NK-92 treated with Interleukin-12 subunit alpha and Interleukin-12 subunit beta, amount 100 ng/mL, for 24 hours (cell line): ENCODE measurements at places on chromosomes 1 and 21.
A peak's percentile ranks its signal among the peaks of the same experiment; 100 is the strongest.

DNA sequence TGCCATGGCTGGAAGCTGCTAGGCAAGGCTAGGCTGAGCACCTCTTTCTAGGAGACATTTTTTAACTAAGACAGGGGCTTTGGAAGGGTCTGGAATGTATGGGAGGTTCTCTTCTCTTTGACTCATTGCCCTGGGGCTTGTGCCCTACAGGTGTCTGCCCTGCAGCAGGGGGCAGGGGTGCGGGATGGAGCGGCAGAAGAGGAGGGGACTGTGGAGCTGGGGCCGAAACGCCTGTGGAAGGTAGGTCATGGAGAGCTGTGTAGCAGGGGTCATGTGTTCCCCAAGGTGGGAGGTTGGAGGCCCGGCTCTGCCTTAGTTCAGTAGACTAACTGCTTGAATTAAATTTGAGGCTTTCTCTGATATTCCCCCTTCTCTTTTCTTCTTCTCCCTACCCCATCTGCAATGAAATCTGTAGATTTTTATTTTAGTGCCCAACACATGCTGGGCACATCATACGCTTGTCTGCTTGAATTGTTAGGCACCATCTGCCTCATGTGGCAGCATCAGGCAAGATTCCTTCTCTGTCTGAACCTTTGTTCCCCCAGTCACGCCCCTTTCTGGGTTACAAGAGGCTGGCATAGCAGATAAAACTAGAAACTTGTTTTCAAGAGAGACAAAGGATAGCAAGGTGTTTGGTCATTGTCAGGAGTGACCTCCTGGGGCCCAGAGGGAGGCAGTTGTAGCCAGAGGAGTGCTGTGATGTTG lies 18.4 kb downstream of the PPFIA4 start:
- no peak for DNase-seq

DNA sequence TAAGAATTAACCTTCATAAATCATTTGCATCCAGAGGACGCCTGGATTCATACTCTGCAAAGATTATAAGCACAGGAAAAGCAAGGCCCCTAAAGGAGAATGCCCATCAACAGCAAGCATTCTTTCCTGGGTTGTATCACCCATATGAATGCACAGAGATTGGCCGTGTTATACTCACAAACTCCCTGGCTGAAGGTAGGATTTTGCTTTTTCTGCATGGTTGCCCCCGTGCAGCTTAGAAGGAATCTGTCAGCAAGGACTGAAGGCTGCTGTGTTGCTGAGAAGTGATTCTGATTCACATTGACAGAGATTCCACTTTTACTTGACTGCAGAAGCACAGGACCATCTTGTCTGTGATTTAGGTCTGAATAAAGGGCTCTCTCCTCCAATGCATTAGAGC lies 283.0 kb downstream of the LRRIQ3 start:
- no peak for DNase-seq

GRCh38 chr1:159218649-159219636 lies 14.3 kb downstream of the ACKR1 start:
- no peak for DNase-seq

- DNase-seq, result no peak
Observed at GRCh38 chr1:64265141-64265540, 61.7 kb downstream of the UBE2U start.

GRCh38 chr1:9633493-9633892 lies 18.0 kb upstream of the PIK3CD start:
- DNase-seq, result no peak

- DNase-seq, result no peak
Observed at GRCh38 chr1:48250572-48250971, 28.1 kb downstream of the SLC5A9 start.

DNA sequence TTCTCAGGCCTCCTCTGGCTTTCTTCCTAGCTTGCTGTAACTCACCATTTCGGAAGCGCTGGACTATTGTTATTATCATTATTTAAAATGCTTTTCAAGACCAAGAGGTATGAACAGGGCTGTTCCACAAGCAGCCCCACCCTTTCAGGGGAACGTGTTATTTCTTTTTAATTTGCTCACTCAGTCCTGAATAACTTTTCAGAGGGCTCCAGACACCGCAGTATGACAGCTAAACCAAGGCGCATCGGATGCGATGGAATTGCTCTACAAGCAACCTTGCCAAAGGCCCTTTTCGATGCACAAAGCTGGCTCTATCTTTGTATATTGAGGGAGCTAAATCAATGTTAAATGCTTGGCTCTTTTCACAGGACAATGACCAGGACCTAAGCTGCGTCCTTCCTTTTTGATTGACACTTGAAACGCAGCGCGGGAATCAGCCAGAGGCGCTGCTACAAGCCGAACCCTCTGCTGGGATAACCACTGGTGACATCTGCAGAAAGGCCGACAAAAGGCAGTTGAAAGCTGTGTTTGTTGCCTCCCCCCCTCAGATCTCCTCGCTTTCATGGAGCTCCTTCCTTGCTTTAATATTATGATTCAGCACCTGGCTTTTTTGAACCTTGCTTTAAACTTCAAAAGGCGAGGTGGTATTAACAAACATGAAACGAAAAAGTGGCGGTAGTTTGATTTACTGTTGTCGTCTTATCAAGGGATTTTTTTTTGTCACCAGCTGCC lies 204.7 kb upstream of the PROX1 start:
- no peak for DNase-seq

GRCh38 chr21:34835526-34835925 lies 166.7 kb downstream of the CLIC6 start:
- DNase-seq, result no peak

DNA sequence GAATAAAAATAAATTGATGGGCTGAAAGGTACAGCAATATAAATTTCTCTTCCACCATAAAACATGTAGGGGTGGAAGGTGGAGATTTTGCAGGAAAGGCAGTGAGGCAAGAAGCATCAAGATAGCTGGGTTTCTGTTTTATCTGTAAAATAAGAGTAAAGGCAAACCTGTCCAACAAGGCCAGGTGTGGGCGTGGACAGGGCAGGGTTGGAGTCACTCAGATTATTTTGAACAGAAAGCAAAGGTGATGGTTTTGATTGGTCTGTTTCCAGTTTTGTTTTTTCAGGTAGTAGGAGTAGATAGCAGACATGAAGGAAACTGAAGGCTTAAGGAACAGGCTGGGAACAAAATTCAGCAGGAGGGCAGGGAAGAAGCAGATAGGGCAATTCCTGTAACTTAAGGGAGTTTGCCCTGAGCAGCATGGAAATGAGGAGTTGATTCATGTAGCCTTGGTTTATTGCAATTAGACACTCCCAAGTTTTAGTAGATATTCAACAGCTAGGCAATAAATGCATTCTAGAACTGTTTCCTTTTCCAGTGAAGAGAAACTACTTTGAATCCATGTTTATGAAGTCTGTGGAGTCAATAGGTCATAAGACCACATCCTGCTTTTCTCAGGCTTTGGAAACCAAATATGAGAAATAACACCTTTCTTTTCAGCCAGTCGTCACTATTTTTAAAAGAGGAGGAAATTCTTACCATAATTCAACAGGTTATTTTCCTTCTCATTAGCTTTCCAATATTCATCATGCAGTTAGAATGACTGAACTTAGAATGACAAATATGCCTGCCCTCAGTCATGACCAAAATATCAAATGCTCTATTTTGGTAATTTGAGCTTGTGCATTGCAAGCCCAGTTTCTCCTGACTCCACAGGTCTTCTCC lies 38.7 kb upstream of the CD55 start:
- DNase-seq, result no peak

DNA sequence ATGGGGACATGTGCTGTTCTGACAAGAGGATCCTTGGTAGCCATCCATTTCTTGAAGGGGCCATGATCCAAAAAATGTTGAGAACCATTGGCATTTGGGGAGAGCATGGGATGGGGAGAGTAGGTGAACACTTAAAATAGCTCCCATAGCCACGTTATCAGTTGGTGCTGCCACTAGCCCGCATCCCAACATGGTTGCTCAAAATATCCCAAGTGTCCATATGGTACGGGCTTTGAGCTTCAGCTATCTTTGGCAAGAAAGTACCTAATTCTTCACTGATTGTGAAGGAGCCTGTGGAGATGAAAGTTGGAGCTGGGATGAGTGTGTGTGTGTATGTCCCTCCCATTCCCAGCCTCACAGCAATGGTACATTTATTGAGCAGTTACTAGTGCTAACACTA lies 3.1 kb upstream of the ZNF648 start:
- DNase-seq, result no peak

DNA sequence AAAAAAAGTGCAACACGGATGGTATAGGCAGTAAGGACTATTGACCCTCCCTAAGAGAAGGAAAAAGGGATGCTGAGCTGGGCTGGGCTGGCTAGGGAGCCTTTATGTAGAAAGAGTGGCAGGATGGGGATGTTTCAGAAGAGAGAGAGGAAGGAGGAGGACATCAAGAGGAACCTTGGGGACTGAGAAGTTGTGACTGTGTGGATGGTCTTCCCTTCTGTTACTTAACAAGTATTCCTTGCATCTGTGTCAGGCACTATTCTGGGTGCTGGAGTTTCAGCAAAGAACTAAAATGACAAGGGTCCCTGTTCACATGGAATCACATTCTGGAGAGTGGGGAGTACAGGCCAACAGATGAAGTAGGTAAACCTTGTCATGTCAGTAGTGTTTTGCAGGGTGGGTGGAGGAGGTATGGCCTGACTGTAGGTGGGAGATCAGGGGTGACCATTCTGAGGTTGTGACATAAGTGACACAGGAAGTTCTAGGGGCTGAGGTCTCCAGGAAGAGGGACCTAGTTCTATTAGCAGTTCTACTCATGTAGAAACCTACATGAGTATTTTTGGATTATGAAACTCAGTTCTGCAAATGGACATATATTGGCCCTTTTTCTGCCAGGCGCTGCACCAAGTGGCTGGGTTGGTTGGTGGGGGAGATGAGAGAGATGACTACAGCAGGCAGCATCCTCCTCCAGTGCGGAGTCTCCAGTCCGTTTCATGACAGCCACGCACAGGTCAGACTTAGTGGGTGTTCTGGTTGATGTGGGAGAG lies 53.8 kb downstream of the PRDM2 start:
- peak; percentile 56 for DNase-seq

DNA sequence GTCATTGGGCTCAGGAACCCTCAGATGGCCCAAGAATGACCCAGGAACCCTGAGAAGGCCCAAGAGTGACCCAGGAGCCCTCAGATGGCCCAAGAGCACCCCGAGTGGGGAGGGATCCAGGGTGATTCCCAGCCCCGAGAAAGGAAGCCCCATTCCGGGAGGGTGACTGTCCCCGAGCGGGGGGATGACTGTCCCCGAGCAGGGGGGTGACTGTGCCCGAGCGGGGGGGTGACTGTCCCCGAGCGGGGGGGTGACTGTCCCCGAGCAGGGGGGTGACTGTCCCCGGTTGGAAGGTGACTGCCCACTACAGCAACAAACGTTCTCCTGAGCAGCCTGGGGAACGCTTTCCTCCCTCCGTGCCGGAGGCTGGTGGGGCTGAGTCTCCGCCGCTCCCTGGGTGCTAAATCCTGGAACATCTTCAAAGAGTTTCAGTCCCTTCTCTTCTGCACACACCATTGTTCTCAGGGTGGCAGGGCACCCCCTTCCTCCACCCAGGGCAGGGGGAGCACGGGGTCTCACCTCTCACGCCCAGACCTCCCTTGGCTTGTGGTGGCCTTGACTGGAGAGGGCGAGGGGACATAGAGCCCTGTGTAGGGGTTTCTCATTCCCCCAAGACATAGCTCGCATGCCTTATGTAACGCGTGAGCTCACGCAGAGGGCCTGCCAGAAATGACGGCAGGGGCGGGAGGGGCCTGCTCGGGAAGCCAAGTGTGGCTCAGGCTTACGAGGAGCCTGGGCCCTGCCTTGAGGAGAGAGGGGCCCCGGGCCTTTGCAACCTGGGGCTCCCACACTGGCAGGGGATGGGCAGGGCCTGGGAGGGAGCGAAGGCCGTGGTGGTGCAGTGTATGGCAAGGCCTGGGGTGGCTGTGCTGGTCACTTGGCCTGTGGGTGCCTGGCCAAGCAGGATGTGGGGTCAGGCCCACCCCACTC lies 14.3 kb upstream of the SKI start:
- no peak for DNase-seq

DNA sequence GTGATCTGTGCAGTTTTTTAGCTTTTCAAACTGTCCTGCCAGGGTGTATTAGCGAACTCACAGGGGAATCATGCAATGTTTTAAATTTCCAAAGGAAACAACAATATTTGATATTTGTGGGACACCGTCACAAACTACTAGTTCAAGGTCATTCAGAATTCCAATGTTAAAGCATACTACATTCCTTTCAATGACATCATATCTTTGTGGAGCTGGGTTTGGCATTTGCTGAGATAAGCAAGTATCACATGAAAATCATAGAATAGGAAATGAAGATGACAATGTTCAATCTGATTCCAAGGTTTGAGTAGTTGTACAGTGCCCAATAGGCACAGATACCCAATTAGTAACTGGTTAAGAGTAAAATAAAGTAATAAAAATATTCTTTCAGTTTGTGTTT lies 35.6 kb downstream of the NUF2 start:
- DNase-seq, result no peak

DNA sequence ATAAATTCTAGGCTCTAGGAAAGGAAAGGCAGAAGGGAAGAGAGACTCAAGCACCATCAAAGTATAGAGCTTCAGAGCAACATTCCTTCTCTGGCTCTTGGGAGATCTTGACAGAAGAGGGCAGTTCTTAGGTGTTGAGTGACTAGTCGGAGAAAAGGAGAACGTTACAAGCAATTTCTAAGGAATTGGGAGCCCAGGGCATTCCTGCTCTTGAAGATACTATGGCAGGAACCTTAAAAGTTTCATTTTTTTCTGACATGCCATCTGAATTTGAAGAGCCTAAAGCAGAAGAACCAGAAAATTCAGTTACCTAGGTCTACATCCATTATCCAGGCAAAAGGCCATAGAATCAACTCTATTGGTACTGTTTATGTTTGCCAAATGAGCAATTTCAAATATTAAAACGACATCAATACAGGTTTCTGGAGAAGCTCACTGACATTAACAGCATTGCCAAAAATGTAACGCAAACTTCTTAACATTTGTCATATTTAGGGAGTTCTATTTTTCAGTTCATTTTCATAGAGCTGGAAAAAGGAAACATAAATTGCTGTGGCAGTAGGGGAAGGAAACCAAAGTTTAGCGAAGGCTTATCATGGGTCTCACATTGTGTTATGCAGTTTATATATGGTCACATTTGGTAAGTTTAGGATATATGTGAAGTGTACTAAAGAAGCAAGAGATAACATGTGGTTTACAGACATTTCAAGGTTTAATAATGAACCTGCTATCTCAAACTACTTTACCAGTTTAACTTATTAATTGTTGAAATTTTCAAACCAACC lies 210.1 kb upstream of the NRIP1 start:
- DNase-seq, result no peak

GRCh38 chr1:76766381-76766780 lies 100.9 kb upstream of the ST6GALNAC5 start:
- no peak for DNase-seq
